ENCODE measurements at places on chromosomes 6 and 20.

GRCh38 chr6:3438190-3439167 is 18.4 kb downstream of the SLC22A23 start:
- DNase-seq, result no peak

DNA sequence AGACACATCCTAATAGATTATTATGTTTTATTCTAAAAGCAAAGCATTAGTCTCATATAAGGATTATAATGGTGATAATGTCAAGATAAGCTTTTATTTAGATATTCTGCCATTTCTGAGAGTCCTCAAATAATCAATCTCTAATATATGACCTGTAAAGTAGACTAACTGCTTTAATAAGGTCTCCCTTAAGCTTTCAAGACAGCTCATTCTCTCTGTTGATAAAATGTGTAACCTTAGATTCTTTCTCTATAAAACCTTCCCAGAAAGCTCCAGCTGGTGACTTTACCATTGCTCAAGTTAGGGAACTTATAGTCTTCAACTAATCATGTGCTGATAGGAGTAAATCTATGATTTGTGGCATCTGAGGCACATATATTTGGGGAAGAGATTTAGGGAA is 457.8 kb downstream of the MEI4 start:
- DNase-seq, result no peak

DNA sequence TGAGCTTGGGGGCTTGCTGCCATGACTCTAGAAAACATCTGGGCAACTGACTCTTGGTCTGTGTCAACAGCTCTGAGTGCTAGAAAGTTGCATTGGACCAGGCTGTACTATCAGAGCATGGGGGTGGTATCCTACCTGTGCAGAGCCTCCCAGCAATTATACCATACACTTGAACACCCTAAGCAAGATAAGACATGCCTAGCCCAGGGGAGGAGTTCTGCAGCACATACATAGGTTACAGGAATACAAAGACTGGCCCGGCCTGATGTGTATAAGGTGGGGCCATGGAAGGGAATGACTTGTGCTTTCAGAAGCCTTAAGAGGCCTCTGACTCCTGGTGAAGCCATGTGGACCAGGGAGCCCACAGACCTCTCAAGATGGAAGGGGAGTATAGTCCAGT is 11.4 kb upstream of the MOCS1 start:
- no peak for DNase-seq

GRCh38 chr6:42547407-42548329 is 16.2 kb upstream of the UBR2 start:
- DNase-seq, result peak; percentile 93

- no peak for DNase-seq
These were observed 89.8 kb downstream of the SCAF8 start for GRCh38 chr6:154822947-154823558.

DNA sequence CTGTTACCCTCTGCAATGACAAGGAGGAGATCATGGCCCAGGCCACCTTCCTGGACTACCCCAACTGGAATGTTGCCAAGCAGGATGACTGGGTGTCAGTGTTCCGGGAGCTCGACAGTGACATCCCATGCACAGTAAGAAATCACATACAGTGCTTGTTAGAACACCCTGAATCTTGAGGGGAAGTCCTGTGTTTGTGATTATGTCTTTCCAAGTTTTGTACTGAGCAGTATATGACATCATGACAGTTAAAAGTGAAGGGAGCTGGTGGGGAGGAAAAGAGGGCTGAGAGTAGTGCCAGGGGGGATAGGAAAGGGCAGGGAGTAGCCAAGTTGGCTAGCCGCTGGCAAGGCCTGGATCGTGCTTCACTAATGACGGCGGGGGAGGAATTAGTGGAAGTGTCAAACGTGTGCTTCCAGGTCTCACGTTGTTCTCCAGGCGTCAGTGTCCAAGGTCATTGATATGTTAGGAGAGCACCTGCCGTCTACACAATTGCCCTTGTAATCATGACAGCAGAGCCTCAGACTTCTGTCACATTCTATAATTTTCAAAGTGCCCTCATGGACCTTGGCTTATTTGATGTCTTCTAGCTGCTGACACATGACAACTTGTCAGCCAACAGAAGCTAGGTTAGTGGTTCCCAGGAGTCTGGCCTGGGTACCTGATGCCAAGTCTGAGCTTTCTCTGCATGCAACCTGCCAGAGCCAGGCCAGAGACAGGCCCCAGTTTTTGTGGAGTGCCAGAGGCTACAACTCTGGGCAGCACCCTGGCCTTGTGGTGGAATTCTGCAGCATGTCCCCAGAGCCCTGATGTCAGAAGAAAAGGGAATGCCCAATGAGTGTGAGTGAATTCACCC is 18.8 kb downstream of the CFAP61 start:
- DNase-seq, result no peak
